ENCODE measurements at places on chromosomes 16 and 17.
A peak's percentile ranks its signal among the peaks of the same experiment; 100 is the strongest.

- no peak for DNase-seq
Measured at GRCh38 chr17:81792675-81793615, 11.0 kb upstream of the GCGR start.

DNA sequence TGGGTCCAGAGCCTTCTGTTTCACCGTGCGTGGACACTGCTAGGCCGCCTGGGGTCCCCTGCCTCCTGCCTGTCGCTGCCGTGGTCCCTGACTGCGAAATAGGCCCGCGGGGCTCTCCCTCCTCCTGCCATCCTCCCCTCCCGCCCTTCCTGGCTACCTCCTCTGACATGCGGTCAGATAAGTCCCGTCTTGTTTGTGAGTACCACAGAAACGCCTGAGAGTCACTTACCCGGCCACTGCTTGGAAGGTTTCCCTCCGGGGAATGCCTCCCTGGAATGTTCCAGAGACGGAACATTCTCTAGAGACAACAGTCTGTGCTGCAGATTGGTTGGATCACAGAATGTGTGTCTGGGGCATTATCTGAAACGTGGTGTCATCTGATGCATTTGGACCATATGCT lies 22.7 kb downstream of the CIBAR2 start:
- no peak for DNase-seq

DNA sequence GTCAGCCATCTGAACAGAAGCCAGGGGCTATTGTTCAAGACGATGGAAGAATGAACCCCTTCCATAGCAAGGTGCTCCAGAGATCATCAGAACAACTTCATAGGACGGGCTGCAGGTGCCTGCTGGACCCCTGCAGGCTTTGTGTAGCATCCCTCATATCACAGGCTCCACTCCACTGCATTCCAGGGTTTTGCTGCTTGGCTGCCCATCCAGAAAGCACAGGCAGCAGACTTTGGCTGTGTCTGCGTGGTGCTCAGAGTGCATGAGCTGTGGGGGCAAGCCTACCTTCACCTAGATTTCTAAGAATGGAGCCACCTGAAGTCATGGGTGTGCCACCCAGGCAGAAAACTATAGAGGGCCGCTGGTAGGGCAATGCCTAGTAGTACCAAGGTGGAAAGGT lies 93.9 kb upstream of the NLRP1 start:
- DNase-seq = no peak

DNA sequence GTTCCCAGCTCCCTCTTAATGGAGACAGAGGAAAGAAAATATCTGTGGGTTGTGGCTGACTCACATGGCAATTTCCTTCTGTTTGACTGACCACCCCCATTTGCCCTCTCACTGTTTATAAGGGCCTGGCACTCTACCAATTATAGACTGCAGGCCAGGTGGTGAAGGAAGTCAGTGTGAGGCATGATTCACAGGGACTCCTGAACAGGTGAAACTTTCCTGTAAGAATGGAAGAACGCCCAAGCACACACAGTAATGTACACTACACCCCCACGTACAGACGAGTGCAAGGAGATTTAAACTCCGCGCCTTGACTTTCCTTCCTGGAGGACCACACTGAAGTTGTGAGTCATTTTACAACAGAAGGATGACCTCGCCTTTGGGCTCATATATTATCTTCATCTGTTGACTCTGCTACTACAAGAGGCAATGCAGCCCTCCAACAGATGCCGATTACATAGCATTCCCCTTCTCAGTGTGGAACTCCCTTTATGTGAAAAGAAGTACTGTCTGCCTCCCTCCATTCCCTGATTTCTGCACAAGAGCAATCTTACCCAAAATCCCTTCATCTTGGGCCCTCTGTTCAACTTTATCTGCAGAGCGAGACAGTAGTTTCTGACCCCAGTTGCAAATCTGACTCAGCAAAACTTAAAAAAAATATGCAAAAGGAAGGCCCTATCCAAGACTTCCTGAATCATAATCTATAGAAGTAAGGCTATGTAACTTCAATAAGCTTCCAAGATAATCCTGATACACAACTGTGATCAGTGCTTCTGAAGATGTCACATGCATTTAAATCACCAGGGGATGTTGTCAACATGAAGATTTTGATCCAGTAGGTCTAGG lies 163.6 kb downstream of the SHISA6 start:
- no peak for DNase-seq

GRCh38 chr17:71580220-71580619 lies 540.6 kb upstream of the SOX9 start:
- DNase-seq = no peak

GRCh38 chr17:1179112-1179817 lies 516 bp downstream of the ABR start:
- DNase-seq = no peak

DNA sequence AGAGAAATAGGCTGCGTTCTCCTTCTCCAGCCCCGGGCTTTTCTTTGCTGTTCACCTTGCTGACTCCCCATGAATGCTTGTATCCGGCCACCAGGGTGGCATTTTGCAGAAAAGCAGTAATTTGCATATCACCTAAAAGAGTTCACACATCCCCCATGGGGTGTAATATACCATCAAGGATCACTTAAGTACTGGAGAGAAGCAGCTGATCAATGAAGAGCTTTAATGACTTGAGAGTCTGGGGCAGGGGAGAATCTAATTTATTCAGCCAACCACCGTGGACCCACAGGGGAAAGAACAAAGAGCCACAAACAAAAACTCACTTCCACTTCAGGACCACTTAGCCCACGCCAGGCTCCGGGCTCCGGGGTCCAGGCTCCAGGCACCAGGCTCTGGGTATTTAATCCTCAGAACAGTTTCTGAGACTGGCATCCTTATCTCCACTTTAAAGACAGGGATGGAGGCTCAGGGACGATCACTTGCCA lies 33.9 kb upstream of the SEC14L1 start:
- DNase-seq = no peak

- DNase-seq = no peak
Measured at GRCh38 chr16:85357924-85358505, 245.7 kb upstream of the CIBAR2 start.

DNA sequence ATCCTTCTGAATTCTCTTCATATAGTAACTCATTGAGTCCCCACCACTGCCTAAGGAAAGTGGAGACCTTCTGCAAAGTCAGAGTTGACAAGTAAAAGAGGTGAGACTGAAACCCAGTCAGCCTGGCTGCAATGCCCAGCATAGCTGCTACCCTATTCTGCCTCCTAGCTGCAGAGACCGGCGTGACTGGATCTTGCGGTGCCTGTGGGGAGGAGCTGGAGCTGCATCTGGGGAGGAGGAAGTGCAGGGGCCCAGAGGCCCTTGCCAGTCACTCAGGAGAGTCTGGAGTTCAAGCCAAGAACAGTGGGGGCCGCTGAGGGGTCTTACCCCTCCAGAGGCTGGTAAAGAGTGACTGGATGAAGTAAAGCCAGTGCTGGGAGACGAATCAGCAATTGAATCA lies 35.0 kb upstream of the ZNF423 start:
- no peak for DNase-seq

- no peak for DNase-seq
Measured at GRCh38 chr16:4338712-4339299, 12.3 kb downstream of the PAM16 start.

- DNase-seq = no peak
Measured at GRCh38 chr17:40399185-40399584, 18.5 kb downstream of the TOP2A start.

- DNase-seq = no peak
Measured at GRCh38 chr17:77644181-77645071, 314.1 kb upstream of the TNRC6C start.

DNA sequence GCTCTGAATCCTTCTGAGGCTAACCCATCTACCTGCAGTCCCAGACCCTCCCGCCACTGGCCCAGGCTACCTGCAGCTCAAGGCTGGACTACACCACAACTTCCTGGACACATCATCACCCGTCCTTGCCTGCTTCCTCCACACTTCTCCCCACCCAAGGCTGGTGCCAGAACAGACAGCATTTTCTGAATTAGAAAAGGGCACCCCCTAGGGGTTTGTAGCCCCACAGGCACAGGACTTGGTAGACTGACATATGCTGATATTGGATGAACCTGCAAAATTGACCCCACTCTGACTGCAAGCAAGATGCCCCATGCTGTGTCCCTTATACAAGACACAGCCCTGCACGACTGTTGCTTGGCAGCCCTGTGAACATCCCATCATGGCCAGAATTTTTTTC lies 271.5 kb upstream of the C16orf82 start:
- no peak for DNase-seq

DNA sequence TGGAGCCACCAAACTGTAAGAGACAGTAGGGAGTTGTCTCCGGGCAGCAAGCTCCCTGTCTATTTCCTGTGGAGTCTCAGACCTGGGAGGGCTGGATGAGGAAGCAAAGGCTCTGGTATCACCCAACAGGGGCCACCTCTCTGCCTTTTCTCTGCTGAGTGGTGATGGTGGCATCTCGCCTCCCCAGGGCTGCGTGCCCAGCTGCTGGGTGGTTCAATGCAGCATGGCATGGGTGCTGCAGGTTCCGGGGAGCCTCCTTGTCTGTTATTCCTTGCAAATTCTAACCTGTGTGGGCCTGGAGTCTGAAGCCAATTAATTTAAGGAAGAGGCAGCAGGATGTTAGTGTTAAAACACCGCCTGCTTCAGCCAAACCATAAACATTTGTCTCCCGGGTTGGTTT lies 78.2 kb downstream of the CCDC182 start:
- no peak for DNase-seq

DNA sequence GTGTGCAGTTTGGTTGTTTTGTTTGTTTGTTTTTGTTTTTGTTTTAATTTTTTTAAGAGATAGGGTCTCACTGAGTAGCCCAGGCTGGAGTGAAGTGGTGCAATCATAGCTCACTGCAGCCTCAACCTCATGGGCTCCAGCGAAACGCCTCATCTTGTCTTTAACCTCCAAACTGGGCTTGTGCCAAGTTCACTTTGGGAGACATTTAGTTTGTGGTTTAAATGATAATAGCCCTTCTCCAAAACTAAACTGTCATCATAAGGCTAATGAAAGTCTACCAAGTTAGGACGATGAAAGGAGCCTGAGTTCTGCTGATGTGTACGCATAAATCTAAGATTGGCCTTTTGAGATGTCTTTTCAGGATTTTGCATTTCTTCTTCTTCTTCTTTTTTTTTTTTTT lies 6.5 kb upstream of the CARD14 start:
- no peak for DNase-seq

- peak; percentile 54 for DNase-seq
Measured at GRCh38 chr17:39636927-39637736, at the start of gene STARD3. STARD3 (plus strand) TSS chr17:39637144; CDS start chr17:39653532, 16,388 bp downstream.

DNA sequence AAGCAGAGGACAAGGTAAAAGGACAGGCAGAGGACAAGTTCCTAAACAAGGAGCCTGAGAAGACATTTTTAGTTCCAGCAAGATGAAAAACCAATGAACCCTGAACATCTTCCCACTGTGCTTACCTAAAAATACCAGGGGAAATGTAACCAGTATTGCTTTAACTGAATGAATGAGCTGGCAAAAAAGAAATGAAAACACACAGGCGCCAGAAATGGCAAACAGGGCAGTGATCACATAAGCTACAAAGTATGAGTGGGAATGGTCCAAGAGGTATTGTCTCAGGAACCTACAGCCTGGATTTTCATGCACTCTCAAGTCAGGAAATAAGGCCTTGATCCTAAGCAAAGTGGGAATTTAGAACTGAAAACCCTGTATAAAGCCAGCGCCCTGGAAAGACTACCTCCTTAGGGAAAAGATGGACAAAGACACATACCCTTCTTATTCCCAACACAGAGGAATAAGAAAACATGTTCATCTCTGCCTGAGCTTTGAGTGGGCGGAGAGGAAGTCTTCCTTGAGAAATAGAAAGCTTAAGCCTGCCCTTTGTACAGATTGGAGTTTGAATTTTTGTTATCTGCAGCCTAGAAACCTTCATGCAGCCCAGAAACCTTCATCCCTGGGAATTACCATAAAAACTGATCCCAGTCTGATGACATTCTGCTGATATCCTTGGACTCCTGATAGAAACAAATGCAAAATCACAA lies 2.1 kb downstream of the CMTM2 start:
- DNase-seq = no peak

GRCh38 chr16:77183137-77183536 lies 7.9 kb upstream of the MON1B start:
- no peak for DNase-seq

- DNase-seq = no peak
Measured at GRCh38 chr17:80836971-80837481, 154.6 kb upstream of the CHMP6 start.

- DNase-seq = no peak
Measured at GRCh38 chr17:12851901-12852435, 62.7 kb downstream of the ARHGAP44 start.

DNA sequence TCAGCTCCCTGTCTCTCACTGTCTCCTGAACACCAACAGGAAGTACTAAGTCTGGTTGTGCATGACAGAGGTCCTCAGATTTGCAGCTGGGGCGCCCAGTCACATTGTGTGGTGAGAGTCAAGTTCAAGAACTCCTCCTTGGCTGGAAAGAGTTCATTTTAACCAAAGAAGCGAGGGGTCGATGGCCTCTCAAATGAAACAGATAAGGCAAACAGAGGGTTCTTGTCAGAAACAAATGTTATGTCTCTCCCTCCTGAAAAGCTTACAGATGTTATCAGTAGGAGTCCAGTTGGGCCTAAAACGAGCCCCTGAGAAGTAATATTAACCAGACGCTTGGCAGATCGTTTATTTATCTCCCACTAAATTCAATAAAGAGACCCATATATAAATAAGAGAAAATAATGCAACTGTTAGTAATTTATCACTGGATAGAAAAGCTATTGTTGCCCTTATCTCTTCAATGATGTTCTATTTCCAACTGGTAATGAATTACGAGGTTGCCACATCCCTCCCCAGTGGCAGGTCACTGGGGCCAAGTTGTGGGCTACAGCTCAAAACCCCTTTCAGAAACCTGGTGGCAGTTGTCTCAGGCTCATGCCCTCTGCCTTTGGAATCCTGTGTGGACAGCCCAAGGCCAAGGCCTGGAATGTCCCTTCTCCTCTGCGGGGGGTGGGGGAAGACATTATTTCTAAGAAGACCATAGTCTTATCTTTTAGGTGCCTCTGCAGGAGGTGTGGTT lies 307.5 kb upstream of the DYNLRB2 start:
- no peak for DNase-seq

DNA sequence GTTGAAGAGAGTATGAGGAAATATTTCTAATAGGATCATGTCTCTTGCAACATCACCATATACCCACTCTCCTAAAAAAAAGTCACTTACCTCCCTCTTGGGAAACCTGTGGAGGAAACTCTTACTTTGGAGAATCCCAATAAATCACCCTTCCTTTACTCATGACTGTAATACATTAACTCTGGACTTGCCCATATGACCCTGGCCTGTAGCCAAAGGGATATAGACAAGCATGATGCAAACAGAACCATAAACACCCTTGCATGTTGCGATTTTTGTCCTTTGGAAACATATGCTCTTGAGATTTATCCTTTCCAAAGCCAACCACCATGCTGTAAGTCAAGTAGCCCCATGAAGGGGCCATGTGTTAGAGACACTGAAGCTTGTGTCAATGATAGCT lies 19.5 kb downstream of the CDH11 start:
- no peak for DNase-seq

DNA sequence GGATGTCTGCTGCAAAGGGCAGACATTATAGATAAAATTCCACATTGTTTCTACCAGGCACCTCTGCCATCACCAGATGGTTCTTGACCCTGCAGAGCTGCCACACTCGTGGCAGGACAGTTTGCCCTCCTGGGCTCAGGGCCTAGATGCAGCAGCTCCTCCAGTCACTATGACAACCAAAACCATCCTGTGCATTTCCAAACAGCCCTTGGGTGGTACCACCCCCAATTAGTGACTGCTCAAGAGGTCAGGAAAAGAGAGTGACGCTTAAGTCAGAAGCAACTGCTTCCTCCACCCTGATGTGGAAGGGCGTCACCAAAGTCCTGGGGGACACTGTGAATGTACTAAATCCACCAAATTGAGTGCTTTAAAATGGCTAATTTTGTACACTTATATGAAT lies 109.2 kb downstream of the C16orf95 start:
- no peak for DNase-seq

All from omental fat pad (tissue), 4 donors.